ENCODE measurements at places on chromosomes 5 and 9.

DNA sequence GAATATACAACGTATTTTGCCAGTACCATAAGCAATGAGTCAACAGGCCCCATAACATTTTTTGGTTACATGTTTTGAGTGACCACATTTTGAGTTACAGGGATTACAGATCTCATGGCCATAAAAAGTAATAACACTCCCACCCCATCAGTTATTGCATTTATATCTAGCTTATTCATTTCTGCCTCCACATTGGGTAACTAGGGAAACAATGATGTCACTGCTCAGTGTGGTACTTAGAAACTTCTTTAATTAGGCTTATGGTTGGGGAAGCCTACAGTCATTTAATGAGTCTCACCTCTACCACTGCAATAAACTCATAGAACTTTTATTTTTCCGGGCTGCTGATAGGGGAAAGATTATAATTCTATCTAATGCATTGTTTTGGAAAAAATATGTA is 39.9 kb upstream of the SMIM15 start:
- DNase-seq = no peak

- no peak for DNase-seq
Observed at GRCh38 chr5:62066761-62067277, 239.2 kb upstream of the KIF2A start.

DNA sequence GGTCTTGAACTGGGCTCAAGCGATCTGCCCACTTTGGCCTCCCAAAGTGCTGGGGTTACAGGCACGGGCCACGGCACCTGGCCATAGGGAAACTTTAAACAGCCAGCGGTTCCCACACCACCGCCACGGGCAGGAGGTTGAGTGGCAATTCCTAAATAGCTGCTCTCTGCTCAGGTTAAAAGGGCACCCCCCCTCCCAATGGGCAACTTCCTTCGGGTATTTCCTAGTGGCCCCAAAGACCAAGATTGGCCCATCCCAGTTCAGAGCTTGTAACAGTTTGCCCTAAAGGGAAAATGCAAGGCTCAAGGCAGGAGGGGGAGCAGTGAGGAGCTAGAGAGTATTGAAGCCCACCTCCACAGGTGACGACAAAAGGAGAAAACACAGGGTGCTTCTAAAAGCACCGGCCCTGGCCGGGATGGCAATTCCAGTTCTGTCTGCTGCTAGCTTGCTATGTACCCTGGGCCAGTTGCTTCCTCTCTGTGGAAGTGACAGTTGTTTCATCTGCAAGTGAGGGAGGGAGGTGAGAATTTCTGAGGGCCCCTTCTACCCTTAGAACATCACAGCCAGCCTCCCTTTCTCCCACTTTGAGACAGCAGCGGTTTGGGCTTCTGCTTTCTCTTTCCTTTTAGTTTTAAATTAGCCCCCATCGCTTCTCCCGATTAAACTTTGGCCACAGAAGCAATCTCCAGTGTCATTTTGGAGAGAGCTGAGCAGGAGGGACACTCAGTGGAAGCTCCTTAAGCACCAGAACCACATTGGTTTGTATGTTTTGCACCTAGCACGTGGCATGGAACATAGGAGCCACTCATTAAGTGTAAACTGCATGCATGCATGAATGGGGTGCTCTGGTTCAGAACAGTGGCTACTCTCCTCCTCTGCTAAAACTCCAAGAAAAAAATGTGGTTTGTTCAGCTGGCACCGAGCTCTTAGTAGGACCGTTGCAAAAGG is 17.3 kb upstream of the TNIP1 start:
- no peak for DNase-seq

DNA sequence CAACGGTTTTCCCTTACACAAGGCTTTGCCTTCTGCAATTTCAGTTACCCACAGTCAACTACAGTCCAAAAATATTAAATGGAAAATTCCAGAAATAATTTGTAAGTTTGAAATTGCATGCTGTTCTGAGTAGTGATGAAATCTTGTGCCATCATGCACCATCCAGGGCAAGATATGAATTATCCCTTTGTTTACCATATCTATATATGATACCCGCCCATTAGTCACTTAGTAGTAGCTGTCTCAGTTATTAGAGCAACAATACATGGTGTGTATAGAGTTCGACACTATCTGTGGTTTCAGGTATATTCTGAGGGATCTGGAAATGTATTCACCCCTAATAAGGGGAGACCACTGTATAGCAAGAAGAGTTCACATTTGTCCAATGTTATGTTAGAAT is 29.4 kb downstream of the ERBIN start:
- no peak for DNase-seq

DNA sequence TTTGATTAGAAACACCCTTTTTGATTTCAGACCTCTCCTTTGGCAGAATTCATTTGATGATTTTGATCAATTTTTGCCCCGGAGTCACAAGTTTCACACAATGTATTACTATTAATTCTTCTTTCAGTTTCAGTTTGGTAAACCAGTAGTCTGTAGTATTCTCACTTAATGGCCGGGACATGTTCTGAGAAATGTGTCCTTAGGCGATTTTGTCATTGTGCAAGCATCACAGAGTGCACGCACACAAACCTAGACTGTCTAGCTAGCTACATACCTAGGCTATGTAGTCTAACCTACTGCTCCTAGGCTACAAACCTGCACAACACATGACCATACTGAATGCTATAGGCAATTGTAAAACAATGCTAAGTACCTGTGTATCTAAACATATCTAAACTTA is 662.5 kb downstream of the IRX1 start:
- no peak for DNase-seq

- no peak for DNase-seq
Observed at GRCh38 chr9:77432053-77432452, 216.1 kb downstream of the GNA14 start.

Data from globus pallidus (tissue), 1 donor.